Prostate gland (tissue), 2 donors: ENCODE measurements at places on chromosomes 1 and 21.

DNA sequence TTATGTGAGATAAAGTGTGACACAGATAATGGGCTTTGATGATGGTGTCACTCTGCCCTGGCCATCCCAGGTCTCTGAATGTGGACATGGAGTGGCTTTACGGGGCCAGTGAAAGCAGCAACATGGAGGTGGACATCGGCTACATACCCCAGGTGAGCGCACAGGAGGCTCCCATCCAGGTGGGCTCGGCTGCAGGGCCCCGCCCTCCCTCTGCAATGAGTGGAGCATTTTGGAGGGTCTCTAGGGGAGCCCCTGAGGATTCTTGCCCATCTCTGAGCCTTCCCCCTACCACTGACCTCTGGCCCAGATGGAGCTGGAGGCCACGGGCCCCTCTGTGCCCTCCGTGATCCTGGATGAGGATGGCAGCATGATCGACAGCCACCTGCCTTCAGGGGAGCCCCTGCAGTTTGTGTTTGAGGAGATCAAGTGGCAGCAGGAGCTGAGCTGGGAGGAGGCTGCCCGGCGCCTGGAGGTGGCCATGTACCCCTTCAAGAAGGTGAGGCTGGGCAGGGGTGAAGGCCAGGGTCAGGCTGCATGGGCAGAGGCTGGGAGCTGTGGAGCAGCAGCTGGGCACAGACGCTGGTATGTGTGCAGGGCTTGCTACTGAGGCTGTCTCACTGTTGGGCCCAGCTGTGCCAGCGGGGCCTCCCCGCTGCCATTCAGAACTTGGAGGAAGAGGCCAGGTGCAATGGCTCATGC lies 8.2 kb upstream of the MTFR1L start:
- DNase-seq: no peak

DNA sequence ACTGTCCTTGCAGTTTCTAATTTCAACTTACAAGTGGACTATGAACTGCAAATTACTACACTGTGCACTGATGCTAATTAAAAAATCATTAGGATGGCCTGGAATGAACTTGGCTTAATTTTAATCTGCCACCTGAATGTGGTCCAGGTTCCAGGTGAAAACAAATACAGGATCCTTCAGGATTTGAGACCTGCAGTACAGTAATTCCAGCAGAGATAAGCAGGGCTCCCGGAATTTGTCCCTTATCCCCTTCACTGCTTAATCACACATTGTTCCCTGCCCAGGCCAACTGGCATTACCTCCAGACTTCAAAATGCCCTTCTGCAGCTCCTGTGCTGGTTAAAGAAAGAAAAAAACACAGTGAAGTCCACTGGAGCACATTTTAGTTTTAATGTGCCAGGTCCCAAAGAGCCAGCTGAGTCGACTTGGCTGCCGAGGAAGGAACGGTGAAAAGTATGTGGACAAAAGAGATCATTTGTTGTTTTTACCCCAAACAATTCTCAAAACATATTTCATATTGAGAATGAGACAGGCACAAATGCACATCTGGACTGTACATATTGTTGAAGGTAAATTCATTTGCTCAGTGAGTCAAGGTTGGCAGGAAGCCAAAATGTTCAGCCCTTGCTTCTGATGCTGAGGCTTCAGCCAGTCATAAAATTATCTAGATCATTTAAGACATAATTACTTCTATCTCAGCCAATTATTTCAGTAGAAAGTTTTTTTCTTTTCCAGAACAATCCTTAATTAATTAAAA lies 28.3 kb downstream of the DEGS1 start:
- no peak for DNase-seq

DNA sequence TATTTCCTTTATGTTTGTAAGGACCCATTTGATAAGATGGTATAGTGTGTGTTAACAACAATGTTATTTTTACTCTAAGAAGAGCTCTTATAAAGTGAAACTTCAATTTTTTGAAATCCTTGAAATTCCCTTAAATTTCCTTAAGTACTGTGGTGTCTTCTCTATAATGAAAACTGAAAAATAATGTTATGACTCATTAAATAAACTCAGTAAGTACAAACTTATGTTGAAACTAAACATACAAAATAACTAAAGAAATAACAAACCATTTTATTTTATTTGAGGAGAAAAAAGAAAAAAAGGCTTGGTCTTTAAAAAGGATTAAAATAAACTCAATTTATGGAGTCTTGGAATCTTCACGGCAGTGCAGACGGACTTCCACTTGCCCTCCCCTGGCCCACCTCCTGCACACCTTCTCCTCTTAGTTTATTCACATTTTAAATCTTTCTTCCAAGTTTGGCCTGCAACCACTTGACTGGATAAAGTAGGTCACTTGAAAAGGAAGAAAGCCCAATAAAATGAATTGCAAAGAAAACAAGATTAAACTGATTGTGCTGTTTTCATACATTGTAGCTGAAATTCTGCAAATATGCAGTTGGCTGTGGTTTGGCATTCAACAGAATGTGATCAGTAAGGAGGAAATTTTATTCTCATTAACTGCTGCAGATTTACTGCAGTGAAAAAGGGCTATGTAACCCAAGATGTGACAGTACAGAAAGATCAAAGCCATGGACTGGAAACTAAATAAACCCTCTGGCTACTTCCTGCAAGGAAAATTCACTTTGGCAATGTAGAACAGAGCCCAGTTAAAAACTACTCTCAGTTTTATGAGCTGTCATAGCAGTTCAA lies 48.5 kb upstream of the SCYL3 start:
- DNase-seq: peak; percentile 55

DNA sequence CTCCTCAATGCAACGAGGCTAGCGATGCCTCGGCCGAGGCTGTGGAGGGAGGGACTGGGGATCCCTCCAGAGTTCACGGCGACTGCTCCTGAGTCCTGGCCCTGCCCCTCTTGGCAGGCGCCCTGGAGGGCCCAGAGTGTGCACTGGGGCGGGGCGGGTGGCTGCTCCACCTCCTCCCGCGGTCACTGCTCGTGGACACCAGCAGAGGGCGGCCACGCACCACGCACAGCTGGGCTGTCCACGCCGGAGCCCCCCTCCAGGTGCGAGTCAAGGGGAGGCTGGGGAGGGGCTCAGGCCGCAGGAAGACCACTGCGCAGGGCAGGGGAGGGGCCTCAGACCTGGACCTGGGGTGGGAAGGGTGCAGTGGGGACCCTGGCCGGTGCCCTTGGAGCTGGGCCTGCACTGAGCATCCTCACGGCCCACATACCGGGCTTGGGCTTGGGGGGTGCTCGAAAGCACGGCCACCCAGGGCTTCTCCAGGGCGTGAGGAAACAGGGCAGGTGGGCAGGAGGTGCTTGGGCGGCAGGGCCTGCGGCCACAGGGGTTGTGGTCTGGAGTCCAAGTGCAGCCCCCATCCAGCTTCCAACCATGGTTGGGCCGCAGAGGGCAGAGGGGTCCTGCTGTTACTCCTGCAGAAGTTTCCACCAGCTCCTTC lies 20.6 kb upstream of the TTC34 start:
- DNase-seq: peak; percentile 14

DNA sequence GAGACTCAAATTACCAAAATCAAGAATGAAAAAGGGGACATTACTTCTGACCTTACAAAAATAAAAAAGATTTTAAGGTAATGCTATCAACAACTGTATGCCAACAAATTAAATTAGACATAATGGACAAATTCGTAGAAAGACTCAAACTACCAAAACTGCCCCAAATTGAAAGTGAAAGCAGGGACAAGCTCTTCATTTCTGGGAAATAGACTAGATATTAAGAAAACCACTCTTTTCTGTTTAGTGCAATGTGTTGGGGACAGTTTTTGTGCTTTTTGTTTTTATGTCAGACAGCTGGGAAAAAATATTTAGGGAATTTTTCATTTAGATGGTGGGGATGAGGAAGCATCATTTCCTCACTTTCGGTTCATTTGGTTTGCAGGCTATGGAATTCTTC lies 4.9 kb upstream of the GBP1 start:
- DNase-seq: no peak
